ENCODE measurements at places on chromosomes 6 and 20. TPM values are rescaled to one million over a fixed set of nuclear protein-coding genes. Genes with fewer than 3 reads are reported as not detected.

Gene MUC22
- not detected for total RNA-seq

Gene LSM14B
- total RNA-seq, result 42.8 TPM

Gene PI16
- 0.63 TPM for total RNA-seq

Gene LGSN
- total RNA-seq, result not detected

Gene HLA-DOB
- 17.0 TPM for total RNA-seq

GRCh38 chr6:28720357-28721231 lies 194.9 kb downstream of the GPX5 start:
- H3K4me3 ChIP-seq, result no peak overlapping the region
- DNase-seq, result no peak
- peaks cover 47% of the 10 kb centered on the region for H3K27me3 ChIP-seq
- no peaks in the 10 kb centered on the region for H3K4me1 ChIP-seq

DNA sequence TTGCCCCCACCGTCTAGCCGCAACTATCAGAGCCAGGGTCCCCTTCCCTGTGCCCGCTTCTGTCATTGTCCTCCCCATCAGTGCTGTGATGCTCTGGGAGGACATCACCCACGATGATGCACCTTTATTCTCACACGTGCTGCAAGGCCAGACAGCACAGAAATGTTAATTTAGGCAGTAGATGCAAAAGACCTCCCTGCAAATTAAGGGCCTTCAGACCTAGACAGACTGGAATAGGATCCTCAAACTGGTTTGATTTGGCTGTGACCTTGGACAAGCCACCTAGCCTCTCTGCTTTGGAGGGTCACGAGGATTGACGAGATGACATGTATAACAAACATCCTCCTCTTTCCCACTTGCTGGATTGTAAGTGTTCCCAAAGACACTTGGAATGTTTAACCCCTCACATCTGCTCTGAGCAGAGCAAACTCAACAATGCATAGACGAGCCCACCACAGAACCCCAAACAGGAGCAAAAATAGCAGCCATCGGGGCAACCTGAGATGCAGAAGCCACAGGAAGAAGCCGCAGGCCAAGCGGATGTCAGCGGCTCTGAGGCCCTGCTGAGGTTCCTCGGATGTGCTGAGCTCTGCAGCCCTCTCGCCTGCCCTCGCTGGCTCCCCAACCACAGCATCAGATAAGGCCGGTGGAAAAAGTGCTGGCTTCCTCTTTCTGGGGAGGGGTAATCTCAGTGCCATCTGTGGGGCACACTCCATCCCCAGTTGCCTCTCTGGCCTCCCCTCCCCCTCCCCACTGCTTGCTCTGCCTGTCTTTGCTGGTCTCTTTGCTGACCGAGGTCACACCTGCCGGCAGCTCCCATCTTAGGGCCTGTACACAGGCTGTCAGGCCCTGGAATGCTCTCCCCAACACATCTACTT lies 35.3 kb downstream of the TOX2 start:
- H3K4me1 ChIP-seq, result peaks cover 77% of the 10 kb centered on the region
- peak; percentile 93 for DNase-seq
- peak overlapping the region; percentile 21 for H3K27ac ChIP-seq
- H3K27me3 ChIP-seq, result peaks cover 58% of the 10 kb centered on the region
- peak overlapping the region; percentile 36 for H3K4me3 ChIP-seq
- H3K36me3 ChIP-seq, result no peaks in the 10 kb centered on the region

- H3K27ac ChIP-seq, result no peak overlapping the region
- H3K4me3 ChIP-seq, result no peak overlapping the region
- H3K36me3 ChIP-seq, result no peaks in the 10 kb centered on the region
- DNase-seq, result peak; percentile 54
- H3K4me1 ChIP-seq, result peaks cover 3% of the 10 kb centered on the region
These were observed 178.7 kb downstream of the TAF4 start for GRCh38 chr20:61886721-61887595.

DNA sequence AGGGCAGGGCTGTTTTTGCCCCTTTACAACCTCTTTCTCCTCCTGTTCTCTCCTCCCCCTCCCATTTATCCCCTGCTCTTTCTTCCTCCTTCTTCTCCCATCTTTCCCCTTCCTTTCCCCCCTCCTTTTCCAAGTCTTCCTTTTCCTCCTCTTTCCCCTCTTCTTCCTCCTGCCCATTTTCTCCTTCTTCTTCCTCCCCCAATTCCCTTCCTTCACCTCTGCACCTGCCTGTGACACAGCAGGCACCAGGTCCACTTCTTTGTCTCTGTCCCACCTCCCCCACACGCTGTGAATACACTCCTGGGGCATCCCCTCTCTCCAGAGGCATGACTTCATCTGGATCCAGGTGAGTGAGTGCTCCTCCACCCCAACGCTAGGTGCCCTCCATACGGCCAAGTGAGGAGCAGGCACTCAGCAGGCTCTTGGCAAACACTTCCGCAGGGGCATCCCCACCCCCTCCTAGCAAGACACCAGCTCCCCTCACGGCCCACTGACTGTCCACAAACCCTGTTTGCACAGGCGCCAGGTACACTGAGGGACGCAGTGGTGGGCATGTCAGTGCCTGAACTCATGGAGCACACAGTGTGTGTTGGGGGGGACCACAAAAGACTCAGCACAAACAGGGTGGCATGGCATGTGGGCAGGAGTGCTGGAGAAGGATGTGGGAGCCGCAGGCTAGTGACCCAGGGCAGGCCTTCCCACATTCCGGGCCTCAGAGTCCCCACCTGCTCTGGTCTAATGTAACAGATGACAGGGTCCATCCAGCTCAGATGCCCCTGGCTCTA lies 10.7 kb upstream of the TLDC2 start:
- peaks cover 11% of the 10 kb centered on the region for H3K4me1 ChIP-seq
- no peaks in the 10 kb centered on the region for H3K36me3 ChIP-seq
- H3K27ac ChIP-seq, result peak overlapping the region; percentile 67
- no peak for DNase-seq
- H3K4me3 ChIP-seq, result peak overlapping the region; percentile 79

- H3K4me1 ChIP-seq, result peaks cover 5% of the 10 kb centered on the region
- DNase-seq, result no peak
- H3K36me3 ChIP-seq, result no peaks in the 10 kb centered on the region
- H3K4me3 ChIP-seq, result no peak overlapping the region
- H3K27ac ChIP-seq, result no peak overlapping the region
These were observed 45.0 kb downstream of the EDN1 start for GRCh38 chr6:12335131-12335527.

DNA sequence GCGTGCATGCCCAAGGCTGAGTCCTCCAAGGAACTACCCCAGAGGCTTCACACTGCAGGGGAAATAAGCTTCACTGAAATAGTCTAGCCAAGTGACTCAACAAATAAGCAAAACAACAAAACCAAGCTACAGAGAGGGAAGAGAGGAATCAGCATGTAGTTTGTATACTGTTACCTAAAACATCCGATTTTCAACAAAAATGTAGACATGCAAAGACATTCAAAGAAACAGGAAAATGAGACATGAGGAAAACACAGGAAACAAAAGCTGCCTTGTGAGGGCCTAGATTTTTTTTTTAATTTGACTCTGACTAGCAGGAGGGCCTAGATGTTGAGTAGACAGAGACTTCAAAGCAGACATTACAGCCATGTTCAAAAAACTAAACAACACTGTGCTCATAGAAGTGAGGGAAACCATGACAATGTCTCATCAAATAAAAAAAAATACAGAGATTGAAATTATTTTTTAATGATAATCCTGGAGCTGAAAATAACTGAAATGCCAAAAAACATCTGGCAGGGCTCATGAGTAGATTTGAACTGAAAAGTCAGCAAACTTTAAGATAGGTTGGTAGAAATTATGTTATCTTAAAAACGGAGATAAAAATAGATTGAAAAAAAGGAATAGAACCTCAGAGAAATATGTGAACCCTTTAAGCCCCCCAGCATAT lies 16.4 kb upstream of the KIF25 start:
- no peak overlapping the region for H3K4me3 ChIP-seq
- no peaks in the 10 kb centered on the region for H3K36me3 ChIP-seq
- no peak overlapping the region for H3K27ac ChIP-seq
- DNase-seq, result no peak

DNA sequence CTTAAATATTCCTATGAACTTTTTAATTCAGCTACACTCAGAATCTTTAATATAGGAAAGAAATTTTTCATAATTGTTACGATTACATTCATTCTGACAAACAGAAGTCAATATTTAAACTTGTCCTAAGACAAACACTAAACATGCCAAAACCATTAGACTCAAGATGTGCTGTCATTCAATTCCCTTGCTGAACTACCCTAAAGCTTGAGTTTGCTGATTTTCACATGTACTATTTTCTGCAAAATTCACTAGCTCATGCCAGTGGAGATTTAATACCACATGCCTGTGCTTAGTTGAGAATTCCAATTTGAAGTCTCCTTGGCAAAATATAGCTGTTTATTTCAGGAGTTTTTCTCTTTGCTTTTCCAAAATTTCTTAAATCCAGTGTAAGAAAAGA lies 448.0 kb downstream of the COL12A1 start:
- H3K27ac ChIP-seq, result no peak overlapping the region
- H3K27me3 ChIP-seq, result no peaks in the 10 kb centered on the region
- no peak for DNase-seq

DNA sequence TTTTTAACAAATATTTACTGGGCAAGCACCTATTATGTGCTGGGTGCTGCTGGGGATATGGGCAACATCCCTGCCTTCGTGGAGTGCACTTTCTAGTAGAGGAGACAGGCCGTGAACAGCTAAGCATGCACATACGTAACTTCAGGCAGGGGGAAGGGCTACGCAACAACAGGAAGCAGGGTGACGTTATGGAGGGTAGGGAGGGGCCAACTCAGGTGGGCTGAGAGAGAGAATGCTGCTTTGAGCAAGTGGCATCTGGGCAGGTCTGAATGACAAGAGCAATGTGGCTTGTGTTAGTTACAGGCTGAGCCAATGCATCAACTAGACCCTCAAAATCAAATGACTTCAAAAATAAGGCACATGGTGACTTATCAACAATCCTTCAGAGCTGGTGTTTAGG lies 112.1 kb downstream of the CDC5L start:
- H3K4me1 ChIP-seq, result no peaks in the 10 kb centered on the region
- H3K27ac ChIP-seq, result no peak overlapping the region
- DNase-seq, result no peak

GRCh38 chr6:29967379-29968010 lies 25.2 kb downstream of the HLA-A start:
- peaks cover 35% of the 10 kb centered on the region for H3K4me1 ChIP-seq
- no peak overlapping the region for H3K4me3 ChIP-seq
- no peaks in the 10 kb centered on the region for H3K36me3 ChIP-seq

GRCh38 chr20:17276101-17276500 lies 49.3 kb downstream of the PCSK2 start:
- H3K4me1 ChIP-seq, result no peaks in the 10 kb centered on the region
- no peaks in the 10 kb centered on the region for H3K27me3 ChIP-seq
- no peak for DNase-seq
- H3K27ac ChIP-seq, result no peak overlapping the region

DNA sequence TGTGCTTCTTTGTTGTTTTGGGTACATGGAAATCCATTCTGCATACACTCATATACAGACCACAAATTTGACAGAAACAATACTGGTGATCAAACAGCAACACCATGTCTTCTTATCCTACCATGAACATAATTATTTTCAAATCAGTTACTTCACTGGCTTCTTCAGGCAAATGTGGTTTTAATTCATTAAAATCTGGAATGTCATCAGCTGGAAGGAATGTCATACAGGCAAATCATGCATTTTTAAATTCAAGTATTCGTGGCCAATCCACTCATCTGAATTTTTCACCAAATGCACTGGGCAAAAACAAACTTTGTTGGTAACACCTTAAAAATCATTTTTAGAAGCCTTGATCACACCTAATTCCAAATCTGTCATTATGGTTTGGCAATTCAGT lies 59.3 kb downstream of the KIF6 start:
- peaks cover 3% of the 10 kb centered on the region for H3K27me3 ChIP-seq
- H3K27ac ChIP-seq, result no peak overlapping the region
